HAP-1 (cell line): ENCODE measurements at places on chromosomes 6 and 20.

- DNase-seq: no peak
Measured at GRCh38 chr6:135306166-135306565, 125.1 kb downstream of the MYB start.

DNA sequence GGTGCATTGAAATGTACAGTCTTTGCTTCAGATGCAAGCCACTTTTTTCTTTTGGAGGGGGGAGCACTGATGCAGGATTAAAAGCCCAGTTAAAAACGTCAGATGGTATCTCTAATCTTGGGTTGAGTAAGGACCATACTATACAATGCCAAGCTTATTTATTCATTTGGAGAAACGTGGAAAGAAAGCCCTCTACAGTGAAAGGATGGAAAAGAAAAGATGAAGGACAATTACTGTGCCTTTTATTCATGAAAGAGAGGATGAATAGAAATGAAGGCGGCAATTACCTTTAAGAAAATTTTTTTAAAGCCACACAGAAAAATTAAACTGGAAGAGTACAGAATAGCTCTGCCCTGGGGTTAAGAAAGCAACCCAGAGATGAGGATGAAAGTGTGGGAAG, 2.7 kb downstream of the B3GAT2 start:
- DNase-seq: peak; percentile 84

- DNase-seq: no peak
Measured at GRCh38 chr6:3948866-3949265, 99.7 kb downstream of the FAM50B start.

DNA sequence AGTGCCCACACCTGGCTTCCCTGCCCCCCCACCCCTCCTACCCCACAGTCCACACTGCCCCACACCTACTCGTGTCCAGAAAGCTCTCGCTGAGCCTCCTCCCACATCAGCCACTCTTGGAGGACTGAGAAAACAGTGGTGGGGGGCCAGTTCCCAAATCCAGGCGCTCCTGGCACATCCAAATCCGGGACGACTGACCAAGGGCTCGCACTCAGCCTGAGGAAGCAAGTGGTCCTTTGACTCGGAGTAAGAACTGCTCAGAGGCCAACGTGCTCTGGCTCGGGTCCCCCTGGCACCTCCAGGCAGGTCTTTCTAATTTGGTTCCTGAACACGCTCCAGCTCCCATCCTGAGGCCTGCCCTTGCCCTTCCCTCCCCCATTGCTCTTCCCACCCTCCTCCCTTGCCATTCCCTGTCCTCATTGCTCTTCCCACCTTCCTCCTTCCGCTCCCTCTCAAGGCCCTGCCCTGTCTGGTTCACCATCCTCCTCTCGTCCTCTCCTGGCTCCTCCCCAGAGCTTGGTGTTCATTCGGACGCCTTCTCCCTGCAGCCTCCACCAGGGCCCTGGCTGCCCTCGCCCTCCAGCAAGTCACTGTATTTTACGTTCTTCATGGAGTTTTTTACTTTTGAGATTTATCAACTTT, 83.6 kb downstream of the THBS2 start:
- DNase-seq: no peak

DNA sequence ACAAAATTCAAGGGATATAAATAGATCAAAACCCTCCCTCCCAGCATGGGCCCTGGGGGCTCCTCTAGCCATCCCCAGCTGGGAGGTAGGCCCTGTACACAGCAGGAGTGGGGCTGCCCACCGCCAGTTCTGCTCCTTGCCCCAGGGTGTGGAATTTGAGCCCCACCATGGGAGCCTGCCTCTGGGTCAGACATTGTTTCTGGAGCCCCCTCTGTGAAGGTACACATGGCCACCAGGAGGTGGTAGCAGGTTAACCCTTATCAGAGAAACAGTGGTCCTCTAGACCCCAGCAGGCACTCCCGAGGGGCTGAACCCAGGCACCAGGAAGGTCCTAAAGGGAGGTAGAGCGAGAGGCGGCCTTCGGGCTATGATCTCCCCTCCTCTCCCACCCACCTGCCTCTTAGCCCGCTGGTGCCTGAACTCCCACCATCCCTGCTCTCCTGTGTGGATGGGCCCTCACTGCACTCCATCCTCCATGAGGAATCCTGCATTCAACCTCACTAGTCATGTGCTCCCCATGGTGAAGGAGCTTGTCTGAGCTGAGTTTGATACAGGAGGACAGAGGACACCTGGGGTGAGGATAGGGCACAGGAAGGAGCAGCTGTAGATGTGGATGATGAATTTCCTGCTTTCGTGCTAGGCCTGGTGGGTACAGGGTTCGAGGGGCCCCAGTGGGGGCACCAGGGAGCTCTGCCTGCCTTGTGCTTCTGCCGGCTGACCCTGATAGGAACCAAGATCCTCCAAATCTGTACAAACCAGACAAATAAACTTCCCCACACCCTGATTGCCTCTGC, 114.9 kb downstream of the GRM4 start:
- no peak for DNase-seq

GRCh38 chr20:31705598-31706597, 16.8 kb downstream of the BCL2L1 start:
- no peak for DNase-seq

- no peak for DNase-seq
Measured at GRCh38 chr6:13500915-13501314, 13.5 kb upstream of the GFOD1 start.

DNA sequence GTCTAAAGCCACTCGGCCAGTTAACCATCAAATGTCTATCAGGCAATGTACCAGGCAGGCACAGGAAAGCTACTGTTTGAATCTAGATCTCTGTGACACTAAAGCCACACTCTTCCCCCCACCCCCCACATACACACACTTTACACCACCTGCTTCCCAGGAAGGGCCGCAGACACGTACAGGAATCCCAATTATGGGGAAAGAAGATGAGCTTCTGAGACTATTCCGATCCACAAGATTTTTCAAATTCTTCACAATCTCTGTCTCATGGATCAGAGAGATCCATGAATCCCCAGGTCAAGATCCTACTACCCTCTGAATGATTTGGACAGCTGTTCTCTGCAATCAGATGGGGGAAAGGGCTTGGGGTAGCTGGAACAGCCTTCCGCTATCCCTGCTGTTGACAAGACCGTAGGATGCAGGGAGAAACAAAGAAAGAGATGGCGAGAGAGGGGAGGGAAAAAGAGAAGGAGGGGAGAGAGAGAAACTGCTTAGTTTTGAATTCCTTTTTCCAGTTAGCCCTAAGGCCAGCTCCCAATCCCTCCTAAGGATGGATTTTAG, 25.4 kb upstream of the RIMS4 start:
- no peak for DNase-seq

DNA sequence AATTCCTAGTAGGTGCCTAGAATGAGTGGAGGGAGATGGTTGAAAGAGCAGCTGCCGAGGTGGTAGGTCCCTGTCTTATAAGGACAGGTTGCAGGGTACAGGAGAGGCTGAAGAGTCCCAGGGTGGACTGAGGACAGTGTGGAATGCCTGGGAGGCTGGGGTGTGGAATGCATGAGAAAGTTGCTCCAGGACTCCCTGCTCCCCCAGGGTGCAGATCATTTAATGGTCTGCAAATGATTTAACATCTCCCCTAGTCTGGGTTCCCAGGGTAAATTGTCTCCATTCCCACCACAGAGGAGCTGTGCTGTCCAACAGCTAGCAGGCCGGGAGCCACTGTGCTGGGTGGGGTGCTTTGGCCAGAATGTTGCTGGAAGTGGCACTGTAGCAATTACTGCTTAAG, 76.0 kb downstream of the CD83 start:
- DNase-seq: no peak

DNA sequence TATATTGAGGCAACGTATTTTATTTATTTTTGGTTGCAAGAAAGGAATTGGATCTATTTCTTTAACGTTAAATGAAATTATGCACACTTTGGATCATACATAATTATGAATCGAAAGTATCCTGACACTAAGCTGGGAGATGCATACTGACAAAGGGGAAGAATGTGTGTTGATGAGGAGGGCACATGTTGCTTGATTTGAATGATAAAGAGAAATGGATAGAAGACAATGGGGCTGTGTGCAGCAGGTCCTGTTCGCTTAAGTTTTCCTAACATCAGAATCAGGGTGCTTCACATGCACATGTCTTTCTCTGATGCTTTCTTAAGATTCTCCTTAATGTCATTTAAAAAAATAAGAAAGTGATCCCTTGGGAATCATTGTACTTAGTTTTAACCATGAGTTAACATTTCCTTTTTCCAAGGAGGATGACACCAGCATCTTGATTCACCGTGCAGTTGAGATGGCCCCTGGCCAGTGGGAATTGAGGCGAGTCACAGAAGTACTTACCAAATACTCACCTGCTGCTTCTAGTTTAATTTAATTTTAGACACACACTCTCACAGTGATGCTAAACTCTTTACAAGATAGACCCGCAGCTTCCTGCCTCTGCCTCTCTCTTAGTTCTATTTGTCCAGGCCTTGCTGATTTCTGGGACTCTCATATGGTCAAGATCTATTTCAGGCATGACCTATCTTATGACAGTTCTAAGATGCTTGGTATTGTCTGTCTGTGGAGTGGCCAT, 116.5 kb downstream of the CLIC5 start:
- DNase-seq: peak; percentile 67

GRCh38 chr20:38523697-38524096, 51.1 kb downstream of the RALGAPB start:
- no peak for DNase-seq

DNA sequence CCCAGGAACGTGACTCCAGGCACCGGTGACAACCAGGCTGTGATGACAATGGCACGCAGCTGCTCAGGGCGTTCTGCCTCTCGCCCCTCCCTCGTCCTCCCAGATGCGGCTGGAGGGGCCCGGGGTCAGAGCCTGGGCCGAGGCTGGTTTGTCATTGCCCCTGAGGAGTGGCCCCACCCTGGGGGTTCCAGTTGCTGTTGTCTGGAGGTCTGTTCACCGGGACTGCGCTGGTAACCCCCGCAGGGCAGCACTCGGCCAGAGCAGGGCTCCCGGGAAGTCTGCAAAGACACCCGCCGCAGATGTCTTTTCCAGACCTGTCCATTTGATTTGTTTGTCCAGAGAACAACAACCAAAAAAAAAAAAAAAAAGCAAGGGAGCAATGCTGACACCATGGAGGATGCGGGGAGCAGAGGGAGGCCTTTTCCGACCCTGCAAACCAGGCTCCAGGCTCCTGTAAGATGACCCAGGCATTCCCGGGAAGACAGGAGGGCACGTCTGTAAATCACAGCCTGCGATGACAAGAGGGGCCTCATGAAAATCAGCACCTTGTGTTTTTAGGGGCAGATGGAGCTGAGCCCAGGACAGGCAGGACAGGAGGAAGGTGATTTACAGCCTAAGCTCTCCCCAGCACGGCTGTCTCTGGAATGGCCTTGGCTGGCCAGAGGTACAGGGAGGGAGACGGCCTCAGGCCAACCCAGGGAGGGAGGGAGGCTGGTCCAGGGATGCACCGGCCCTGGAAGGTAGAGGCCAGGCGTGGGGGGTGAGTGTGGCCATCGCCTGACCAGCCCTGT, 189.3 kb downstream of the ERMARD start:
- no peak for DNase-seq

GRCh38 chr6:162156146-162156545, 571.4 kb downstream of the PRKN start:
- DNase-seq: no peak

DNA sequence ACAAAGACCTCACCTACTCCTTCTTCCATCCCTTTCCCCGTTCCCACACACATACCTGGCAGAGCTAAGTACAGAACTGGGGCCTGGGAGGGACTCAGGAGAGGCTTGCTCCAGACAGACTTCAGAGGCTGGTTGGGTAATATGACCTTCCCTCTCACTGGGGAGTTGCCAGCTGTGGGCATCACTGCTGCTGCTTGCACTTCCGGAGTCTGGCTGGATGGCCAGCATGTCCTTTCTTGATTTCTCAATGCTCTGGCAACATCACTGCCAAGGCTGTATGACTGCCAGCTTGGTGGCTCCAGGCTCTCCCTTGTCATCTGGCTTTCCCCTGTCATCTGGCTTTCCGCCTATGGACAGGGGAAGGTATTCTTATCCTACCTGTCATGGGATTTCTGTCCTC, 47.8 kb downstream of the CDH22 start:
- no peak for DNase-seq

DNA sequence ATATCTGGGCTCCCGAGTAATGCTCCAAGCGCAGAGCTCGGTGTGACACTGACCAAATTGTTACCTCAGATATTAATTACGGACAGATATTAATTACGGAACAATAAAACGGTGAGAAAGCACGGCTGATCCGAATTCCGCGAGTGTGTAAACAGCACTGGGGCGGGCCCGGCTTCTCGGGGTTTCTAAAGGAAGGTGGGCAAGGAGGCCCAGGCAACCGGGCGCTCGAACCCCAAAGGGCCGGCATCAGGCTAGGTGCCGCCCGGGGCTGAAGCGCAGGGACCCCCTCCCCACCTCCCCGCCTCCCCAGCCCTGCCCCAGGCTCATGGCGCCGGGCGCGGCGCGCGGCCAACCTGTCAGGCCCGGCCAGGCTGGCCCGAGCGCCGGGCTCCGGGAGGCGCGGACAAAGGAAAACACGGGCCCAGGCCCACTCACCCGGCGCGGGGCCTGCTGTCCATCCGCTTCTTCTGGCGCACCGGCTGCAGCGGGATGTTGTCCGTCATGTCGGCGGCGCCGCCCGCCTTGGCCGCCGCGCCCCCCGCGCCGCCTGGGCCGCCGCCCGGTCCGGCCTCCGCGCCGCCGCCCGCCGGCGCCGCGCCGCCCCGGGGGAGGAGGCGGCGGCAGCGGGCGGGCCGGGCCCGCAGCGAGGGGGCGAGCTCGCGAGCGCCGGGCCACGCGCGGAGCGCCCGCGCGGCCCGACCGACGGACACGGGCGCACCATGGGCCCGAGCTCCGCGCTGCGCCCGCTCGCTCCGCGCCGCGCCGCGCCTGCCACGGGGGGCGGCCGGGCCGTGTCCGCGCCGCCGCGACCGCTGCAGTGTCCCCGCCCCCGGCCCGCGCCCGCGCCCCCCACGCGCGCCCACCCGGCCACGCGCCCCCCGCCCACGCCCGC, at the start of gene ATP9A:
ATP9A (minus strand) TSS at position 524 of the 892 bp plus-strand sequence; CDS start at position 503, 21 bp downstream.
- DNase-seq: peak; percentile 40

- no peak for DNase-seq
Measured at GRCh38 chr20:37162646-37163045, 16.5 kb upstream of the RPN2 start.

GRCh38 chr6:157104803-157105202, 218.5 kb downstream of the TMEM242 start:
- DNase-seq: no peak

DNA sequence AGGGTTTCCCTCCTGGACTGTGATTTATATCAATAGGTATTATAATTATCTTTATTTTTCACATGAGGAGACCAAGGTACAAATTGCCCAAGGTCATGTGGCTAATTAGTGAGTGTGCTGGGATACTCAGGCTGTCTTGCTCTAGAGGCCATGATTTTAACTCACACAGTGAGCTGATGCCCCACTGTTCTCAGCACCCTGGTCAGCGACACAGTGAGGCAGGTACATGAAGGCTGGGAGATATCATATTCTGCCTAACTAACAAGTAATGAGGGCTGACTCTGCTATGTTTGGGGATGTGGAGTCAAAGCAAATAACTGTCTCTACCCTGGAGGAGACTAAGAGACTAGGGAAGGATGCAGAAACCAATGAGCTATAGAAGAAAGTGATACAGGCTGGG, 501.1 kb downstream of the PTPRT start:
- DNase-seq: no peak

- peak; percentile 56 for DNase-seq
Measured at GRCh38 chr6:31737991-31738979, 1.5 kb upstream of the MSH5 start.

- no peak for DNase-seq
Measured at GRCh38 chr20:45176526-45177267, 2.0 kb downstream of the PI3 start.

- no peak for DNase-seq
Measured at GRCh38 chr20:54598352-54598751, 123.0 kb downstream of the DOK5 start.
